ENCODE measurements at places on chromosomes 3 and 15. TPM values are rescaled to one million over a fixed set of nuclear protein-coding genes. Genes with fewer than 3 reads are reported as not detected.

DNA sequence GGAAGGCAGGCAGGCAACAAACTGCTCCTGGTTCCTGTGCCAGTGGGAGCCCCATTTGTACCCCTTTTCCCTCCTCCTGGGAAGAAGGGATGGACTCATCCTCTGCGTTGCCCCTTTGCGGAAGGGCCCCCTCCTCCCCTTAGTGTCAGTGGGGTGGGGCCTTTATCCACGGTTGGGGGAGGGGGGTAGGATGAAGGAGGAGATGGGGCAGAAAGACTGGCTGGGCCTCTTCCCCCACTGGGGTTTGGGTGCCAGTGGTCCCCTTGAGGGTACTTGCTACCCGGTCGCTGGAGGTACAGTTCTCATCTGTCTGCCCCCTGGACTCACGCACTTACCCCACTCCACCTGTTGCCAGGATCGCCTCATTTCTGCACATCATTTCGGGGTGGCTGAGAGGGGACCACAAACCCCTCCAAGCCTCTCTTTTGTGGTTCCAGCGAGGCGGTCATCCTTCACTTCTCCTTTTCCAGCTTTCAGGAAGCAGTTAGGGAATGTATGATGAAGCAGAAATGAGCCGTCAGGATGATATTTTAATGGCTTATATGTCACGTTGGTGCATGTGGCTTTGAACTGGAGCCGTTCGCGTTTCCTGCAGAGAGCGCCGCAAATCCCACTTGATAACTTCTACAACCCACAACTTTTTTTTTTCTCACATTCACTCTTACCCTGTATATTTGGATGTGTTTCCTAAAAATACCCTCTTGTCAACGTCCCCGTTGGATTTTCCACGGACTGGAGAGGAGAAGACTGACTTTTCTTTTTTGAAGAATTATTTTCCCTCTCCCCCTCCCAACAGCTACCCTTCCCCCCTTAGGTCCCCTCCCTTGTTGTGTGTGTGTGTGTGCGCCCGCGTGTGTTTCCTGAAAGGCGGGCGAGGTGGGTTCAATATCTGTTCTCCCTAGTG lies at the start of gene ZIC4:
Gene ZIC4 (minus strand): TSS at position 516 of the 904 bp plus-strand sequence. CDS start 3,746 bp downstream, outside the sequence.
- no peak for DNase-seq

DNA sequence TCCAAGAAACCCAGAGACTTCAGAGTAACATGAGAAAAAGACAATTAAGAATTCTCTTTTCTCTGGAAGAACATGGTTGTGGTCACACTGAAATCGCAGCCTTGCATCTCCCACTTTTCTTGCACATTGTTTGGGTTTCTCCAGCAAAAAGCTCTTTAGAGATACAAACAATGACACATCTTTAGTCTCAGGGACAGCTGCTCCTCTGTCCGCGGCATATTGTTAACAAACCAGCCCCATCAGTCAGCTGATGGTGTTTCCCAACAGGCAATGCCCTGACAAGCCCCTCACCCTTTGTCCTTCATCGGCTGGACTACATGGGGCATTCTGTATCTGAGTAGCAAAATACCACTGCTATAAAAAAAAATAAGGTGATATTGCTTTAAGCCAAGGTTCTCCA lies 53.4 kb downstream of the UMPS start:
- no peak for DNase-seq

- no peak for DNase-seq
Observed at GRCh38 chr3:13636186-13636585, 87.3 kb downstream of the FBLN2 start.

The MANF gene
- 46.9 TPM for total RNA-seq

The GOLGA6L4 gene
- 0.94 TPM for total RNA-seq

The GRIP2 gene
- 7.1 TPM for total RNA-seq

The FBXO40 gene
- total RNA-seq: 187 TPM

The GOLGA6D gene
- total RNA-seq: not detected
